ENCODE measurements at places on chromosomes 12 and 14.

DNA sequence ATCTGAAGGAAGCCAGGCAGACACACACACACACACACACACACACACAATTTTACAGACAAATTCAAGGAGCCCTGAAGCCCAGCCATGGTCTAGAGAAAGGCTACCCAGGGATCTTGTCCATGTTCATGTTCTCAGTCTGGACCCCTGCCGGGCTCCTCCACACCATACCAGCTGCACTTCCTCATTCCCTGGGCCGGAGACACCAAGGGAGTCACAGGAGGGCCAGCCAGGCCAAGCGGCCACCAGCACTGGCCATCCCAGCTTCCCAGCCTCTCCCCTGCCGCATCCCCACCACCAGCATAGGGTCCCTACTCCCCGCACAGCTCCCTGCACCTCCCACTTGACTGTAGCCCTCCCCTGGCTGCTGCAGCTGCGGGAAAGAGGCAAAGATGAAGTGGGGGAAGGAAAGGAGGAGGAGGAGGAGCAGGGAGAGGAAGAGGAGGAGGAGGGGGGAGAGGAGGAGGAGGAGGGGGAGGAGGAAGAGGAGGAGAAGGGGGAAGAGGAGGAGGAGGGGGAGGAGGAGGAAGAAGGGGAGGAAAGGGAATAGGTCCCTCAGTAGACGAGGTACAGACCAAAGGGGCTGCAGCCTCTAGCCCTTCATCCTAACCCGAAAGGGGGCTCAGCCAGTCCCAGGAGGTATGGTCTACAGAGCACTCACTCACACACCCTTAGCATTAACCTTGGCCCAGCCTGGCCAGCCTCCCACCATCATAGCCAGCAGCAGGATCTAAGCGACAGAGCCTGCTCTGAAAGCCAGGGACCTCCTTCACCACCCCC is 293.2 kb downstream of the DPF3 start:
- no peak overlapping the region for H3K4me3 ChIP-seq
- H3K27me3 ChIP-seq: peaks cover 23% of the 10 kb centered on the region
- DNase-seq: no peak
- H3K36me3 ChIP-seq: no peaks in the 10 kb centered on the region
- no peak overlapping the region for H3K27ac ChIP-seq

DNA sequence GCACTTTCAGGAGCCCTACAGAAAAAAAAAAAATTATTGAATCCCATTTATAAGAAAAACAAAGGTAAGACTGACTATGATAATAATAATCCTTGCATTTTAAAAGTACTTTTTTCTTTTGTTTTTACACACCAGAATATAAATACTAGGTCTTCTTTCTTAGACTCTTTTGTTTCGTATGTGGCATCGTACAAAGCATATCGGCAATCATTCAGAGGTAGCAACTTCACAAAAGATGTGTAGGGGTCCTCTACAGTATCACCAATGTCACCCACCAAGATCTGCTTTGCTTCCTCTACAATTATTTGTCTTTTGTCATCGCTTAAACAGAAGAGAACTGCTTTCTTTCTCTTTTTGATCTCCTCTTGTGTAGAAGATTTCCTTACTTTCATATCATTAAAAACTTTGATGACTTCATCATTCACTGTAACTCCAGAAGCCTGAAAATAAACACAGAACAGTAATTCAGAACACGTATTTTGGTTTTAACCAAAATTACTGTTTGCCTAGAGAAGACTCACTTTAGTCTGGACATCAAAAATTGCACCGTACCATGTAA is 1.2 kb downstream of the CFL2 start:
- H3K27me3 ChIP-seq: peaks cover 7% of the 10 kb centered on the region
- peak overlapping the region; percentile 97 for H3K27ac ChIP-seq
- peak overlapping the region; percentile 93 for H3K4me3 ChIP-seq
- peaks cover 6% of the 10 kb centered on the region for H3K36me3 ChIP-seq
- DNase-seq: no peak

DNA sequence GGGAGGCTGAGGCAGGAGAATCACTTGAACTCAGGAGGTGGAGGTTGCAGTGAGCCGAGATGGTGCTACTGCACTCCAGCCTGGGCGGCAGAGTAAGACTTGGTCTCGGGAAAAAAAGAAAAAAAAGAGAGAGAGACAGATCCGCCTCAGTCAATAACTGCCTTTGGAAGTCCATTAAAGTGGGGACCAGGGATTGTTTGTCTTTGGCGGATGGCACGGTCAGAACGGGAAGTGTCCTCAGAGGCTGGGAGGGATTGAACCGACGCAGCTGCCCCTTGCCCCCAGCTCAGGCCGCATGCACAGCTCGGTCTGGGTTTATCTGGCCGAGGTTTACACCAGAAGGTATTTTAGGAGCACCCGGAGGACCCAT is 54.4 kb downstream of the TESC start:
- no peak overlapping the region for H3K27ac ChIP-seq
- no peaks in the 10 kb centered on the region for H3K36me3 ChIP-seq
- no peak overlapping the region for H3K4me3 ChIP-seq
- peaks cover 28% of the 10 kb centered on the region for H3K4me1 ChIP-seq
- peaks cover 3% of the 10 kb centered on the region for H3K27me3 ChIP-seq
- no peak for DNase-seq

DNA sequence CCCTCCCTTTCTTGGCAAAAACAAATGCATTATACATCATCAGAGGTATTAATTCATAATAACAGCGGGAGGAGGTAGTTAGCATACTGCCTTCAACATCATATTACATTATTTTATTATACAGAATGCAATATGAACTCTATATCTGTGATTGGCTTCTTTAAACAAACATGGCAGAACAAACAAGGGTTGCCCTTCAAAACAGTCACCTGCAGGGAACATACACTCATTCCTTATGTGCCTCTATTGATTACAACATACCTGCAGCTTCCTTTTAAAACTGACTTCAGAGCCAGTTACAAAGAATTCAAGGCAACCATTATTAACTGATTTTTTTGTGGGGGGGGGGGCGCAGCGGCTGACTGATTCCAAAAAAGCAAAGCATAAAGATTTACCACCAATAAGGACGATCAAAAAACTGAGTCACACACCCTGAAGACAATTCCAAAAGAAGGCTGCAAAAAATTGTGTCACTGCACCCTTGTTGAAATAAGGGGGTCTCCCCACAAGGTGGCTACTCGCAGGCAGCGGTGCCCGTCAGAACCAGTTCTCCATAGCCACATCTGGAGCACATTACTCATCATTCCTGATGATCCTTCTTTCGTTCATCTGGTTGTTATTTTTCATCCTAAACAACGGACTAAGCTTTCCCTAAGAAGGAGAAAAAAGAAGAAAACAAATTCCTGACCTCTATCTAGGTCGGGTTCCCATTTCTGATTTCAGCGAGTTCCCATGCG is 51.8 kb downstream of the SMUG1 start:
- peak overlapping the region; percentile 95 for H3K27ac ChIP-seq
- no peak for DNase-seq
- peak overlapping the region; percentile 7 for H3K4me3 ChIP-seq
- H3K27me3 ChIP-seq: no peaks in the 10 kb centered on the region

- DNase-seq: no peak
- H3K36me3 ChIP-seq: no peaks in the 10 kb centered on the region
- no peak overlapping the region for H3K27ac ChIP-seq
- no peak overlapping the region for H3K4me3 ChIP-seq
- no peaks in the 10 kb centered on the region for H3K27me3 ChIP-seq
- peaks cover 2% of the 10 kb centered on the region for H3K4me1 ChIP-seq
These were observed 103.3 kb upstream of the CCDC175 start for GRCh38 chr14:59679872-59680271.

GRCh38 chr14:96176275-96176674 is 28.4 kb upstream of the BDKRB2 start:
- no peak overlapping the region for H3K27ac ChIP-seq
- no peaks in the 10 kb centered on the region for H3K36me3 ChIP-seq
- H3K27me3 ChIP-seq: peaks cover 34% of the 10 kb centered on the region
- no peak for DNase-seq
- H3K4me1 ChIP-seq: peaks cover 2% of the 10 kb centered on the region

GRCh38 chr12:96177013-96177412 is 17.2 kb upstream of the ELK3 start:
- H3K27ac ChIP-seq: no peak overlapping the region
- H3K27me3 ChIP-seq: peaks cover 6% of the 10 kb centered on the region
- H3K4me3 ChIP-seq: no peak overlapping the region

- DNase-seq: no peak
- H3K4me1 ChIP-seq: peaks cover 11% of the 10 kb centered on the region
- H3K27ac ChIP-seq: no peak overlapping the region
These were observed 166.6 kb downstream of the KTN1 start for GRCh38 chr14:55746558-55746957.

GRCh38 chr12:124761871-124762270 is 101.8 kb downstream of the SCARB1 start:
- H3K4me1 ChIP-seq: peaks cover 3% of the 10 kb centered on the region
- H3K36me3 ChIP-seq: no peaks in the 10 kb centered on the region
- no peak for DNase-seq
- no peak overlapping the region for H3K4me3 ChIP-seq

- peaks cover 3% of the 10 kb centered on the region for H3K4me1 ChIP-seq
- no peak for DNase-seq
- no peaks in the 10 kb centered on the region for H3K36me3 ChIP-seq
- H3K4me3 ChIP-seq: no peak overlapping the region
These were observed 200.2 kb downstream of the PHLDA1 start for GRCh38 chr12:75831402-75831801.

DNA sequence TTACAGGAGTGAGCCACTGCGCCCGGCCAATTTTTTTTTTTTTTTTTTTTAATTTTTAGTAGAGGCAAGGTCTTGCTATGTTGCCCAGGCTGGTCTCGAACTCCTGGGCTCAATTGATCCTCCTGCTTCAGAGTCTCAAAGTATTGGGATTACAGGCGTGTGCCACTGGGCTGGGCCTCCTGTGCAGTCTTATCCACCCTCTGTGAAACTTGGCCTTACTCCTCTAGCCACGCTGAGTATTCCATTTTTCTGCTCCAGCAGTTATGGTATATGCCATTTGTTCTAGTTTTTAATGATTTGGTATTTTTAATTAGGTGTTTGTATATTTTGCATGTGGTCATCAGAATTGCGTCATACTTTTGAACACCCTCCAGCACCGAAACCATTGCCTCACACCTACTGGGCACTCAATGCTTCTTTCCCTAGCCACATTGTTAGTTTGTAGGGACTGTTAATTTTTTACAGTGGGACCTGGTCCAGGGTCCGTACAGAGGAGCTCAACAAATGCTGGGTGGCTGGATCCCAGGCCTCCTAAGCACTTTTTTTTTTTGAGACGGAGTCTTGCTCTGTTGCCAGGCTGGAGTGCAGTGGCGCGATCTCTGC is 11.4 kb downstream of the RIOX1 start:
- H3K36me3 ChIP-seq: peaks cover 14% of the 10 kb centered on the region
- no peak for DNase-seq
- no peak overlapping the region for H3K4me3 ChIP-seq
- no peak overlapping the region for H3K27ac ChIP-seq
- no peaks in the 10 kb centered on the region for H3K27me3 ChIP-seq
- H3K4me1 ChIP-seq: no peaks in the 10 kb centered on the region

DNA sequence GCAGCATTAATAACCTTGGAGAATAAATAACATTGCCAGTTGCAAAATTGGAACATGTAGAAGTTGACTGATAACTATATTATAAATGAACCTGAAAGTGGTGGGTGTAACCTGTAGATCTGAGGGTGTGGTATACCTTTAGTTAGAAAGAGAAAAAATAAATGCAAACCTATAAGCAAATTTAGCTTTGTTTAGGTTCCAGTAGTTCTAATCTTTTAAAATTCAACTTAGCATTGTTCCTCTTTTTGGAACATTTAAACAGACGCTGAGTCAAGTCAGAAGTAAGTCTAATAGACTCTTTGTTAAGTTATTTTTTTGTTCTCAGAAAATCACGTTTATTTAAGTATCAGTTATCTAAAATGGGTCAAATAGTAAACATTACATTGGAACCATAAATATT is 120.0 kb downstream of the DNAI7 start:
- H3K27ac ChIP-seq: no peak overlapping the region
- H3K36me3 ChIP-seq: no peaks in the 10 kb centered on the region
- no peaks in the 10 kb centered on the region for H3K27me3 ChIP-seq
- no peak overlapping the region for H3K4me3 ChIP-seq
- peaks cover 6% of the 10 kb centered on the region for H3K4me1 ChIP-seq

DNA sequence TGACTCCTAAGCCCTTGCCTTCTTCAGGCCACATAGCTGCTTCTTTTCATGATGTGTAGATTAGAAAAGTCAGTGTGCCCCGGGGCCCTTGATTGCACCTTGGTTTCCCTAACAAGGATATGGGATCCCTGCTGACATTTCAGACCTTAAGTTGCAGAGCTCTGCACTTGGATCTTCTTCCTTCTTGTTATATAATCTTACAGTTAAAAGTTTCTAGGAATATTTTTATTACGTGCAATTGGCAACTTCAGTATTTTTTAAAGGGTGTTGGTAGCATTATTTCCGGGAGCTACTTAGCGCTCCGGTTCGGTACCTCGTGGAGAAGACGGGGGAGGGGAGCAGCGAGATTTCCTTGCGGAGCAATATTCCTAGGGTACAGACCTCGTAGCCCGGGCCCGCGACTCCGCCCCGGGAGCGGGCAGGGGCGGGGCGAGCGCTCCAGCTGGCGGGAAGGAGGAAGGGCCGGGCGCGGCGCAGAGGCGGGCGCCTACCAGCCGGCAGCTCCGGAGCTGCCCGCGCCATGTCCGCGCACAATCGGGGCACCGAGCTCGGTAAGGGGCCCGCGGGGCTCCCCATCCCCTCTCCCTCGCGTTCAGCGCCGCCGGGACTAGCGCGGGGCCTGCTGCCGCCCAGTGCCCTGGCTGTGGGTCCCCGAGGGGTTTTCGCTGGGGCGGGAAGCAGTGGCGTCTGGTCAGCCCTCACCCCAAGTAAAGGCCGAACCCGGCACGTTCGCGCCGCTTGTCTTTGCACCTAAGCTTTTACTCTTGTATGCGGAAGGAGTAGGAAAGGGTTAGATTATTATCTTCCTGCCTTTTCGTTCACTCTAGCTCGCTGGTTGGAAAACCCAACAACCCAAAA is at the start of gene DERA:
Gene DERA, plus strand, starts transcription at position 469 of the 858 bp plus-strand sequence. Its CDS starts 52 bp downstream, at position 521.
- no peaks in the 10 kb centered on the region for H3K27me3 ChIP-seq
- peak within 1 kb of the TSS; percentile 92 for H3K27ac ChIP-seq
- DNase-seq: peak; percentile 82
- peak within 1 kb of the TSS; percentile 82 for H3K4me3 ChIP-seq
- H3K36me3 ChIP-seq: no peaks in the 10 kb centered on the region

DNA sequence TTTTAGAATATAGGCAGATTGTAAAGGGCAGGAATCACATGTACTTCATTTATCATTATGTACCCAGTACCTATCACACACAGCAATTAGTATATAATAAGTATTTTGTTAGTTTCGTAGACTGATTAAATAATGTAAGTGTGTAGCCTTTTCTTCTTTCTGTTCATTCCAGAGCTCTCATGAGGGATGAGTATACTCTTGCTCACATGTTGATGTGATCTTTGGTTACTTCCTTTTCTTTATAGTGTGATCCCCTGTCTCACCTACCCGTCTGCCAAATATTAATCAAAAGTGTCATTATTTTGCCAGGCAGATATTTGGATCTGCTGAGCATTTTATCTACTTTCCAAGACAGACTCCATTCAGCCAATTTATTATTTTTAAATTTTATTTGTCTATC is 156.1 kb downstream of the PCNX1 start:
- peaks cover 5% of the 10 kb centered on the region for H3K4me1 ChIP-seq
- peaks cover 60% of the 10 kb centered on the region for H3K36me3 ChIP-seq
- no peaks in the 10 kb centered on the region for H3K27me3 ChIP-seq
